ENCODE measurements at places on chromosomes 13 and 19.

DNA sequence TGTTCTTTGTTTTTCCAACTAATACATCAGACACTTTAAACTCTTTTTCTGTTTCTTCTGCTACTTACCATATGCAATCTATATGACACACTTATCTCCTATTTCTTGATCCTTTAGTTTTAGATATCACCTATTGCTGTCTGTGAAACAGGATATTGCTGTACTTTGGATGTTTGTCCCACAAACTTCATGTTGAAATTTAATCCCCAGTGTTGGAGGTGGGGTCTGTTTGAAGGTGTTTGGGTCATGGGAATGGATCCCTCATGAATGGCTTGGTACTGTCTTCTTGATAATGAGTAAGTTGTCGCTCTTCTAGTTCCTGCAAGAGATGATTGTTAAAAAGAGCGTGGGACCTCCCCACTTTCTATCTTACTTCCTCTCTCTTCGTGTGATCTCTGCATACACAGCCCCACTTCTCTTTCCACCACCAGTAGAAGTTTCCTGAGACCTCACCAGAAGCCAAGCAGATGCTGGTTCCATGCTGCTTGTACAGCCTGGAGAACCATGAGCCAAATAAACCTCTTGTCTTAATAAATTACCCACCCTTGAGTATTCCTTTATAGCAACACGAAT, 244.2 kb downstream of the NHLRC3 start:
- DNase-seq, result no peak

- DNase-seq, result no peak
Observed at GRCh38 chr19:53977991-53978731, 13.3 kb upstream of the CACNG6 start.

- no peak for DNase-seq
Observed at GRCh38 chr19:29212356-29212647, 649 bp downstream of the UQCRFS1 start.

DNA sequence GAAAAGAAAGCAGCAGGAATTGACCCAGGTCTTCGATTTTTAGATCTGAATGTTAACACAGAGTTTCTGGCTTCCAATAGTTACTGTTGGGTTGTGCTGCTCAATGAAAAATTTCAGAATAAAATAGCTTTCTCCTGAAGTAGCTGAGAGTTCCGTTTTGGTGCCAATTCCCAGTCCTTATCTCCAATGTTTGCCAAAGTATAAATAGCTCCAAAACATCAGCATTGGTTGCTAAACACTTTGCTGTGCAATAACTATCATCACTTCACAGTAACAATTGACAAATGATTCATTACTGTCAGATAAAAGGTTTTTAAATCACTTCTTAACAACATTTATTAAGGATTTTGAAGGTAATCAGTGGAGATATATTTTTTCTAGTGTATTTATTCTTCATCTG, 446.0 kb downstream of the PCDH20 start:
- DNase-seq, result no peak

GRCh38 chr13:108755083-108755482, 125.7 kb downstream of the MYO16 start:
- no peak for DNase-seq

- DNase-seq, result peak; percentile 94
Observed at GRCh38 chr19:1812426-1813191, 533 bp upstream of the ATP8B3 start.

GRCh38 chr19:37763488-37763887, 15.9 kb downstream of the ZNF573 start:
- no peak for DNase-seq

DNA sequence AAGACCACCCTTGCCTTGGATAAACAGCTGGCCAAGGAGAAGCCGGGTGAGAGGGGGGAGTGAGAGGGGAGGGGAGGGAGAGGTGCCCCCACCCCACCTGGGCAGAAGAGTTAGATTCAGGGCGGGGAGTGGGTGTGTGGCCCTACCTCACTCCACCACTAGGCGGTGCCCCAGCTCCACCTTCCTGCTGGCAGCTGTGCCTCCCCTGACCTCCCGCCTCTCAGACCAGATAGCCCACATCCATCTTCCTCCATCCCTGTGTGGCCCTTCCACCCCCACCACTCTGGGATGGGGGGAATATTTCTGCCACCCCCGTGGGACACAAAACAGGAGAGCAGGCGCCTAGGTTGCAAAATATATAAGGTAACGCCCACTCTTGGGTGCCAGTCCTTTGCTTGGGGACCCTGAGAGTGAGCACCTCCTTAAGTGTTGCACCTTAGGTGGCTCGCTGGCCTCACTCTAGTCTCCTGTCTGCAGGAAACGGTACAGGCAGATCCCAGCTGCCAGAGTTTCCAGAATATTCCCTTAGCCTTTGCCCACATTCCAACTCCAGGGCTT, 13.8 kb upstream of the EHD2 start:
- peak; percentile 22 for DNase-seq

All from kidney glomerular epithelial cell (primary cell).